ENCODE measurements at places on chromosomes 1 and 21. TPM values are rescaled to one million over a fixed set of nuclear protein-coding genes. Genes with fewer than 3 reads are reported as not detected.

- peak; percentile 66 for DNase-seq
Measured at GRCh38 chr1:100353071-100353801, 930 bp downstream of the CDC14A start.

GRCh38 chr21:14675774-14676530 lies 129.8 kb upstream of the SAMSN1 start:
- DNase-seq = no peak

- no peak for DNase-seq
Measured at GRCh38 chr1:25208092-25208491, 24.2 kb downstream of the SYF2 start.

GRCh38 chr1:210944252-210944651 lies 189.7 kb downstream of the KCNH1 start:
- DNase-seq = no peak

- peak; percentile 28 for DNase-seq
Measured at GRCh38 chr1:9033363-9033762, 7.1 kb upstream of the SLC2A7 start.

DNA sequence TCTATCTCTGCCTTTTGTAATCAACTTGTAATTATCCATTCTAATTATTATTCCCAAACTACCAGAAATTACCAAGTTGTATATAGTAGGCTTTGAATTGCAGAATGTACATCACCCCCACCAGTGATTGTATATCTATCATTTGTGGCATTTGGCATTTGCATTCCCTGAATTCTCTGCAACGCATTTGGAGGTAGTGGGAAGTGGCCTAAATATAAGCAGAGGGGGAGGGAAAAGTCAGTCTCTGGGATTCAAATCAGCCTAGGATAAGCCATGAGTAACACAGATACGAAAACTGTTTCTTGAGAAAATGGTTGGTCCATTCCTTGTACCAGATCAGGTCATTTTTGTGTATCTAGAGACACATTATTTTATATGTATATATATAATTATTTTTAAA lies 20.7 kb downstream of the DDX20 start:
- DNase-seq = no peak

DNA sequence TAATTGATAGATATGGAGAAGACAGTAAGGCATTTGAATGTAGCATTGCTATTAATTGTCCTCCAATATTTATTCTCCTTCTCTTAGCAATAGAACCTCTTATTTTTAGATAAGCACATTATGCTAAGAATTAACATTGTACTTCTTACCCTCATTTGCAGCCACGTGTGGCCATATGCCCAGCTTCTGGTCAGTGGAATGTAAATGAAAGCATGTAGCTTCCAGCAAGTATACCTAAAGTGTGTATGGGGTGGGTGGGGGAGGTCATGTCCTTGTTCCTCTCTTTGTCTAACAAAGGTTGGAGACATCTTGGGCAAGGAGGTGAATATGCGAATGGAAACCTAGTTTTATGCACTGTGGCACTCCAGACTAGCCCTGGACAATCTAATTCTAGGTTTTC lies 133.6 kb upstream of the HMCN1 start:
- DNase-seq = no peak

GRCh38 chr1:228420968-228421826 lies 4.5 kb upstream of the TRIM17 start:
- no peak for DNase-seq

GRCh38 chr1:1899967-1900327 lies 9.1 kb upstream of the GNB1 start:
- no peak for DNase-seq

DNA sequence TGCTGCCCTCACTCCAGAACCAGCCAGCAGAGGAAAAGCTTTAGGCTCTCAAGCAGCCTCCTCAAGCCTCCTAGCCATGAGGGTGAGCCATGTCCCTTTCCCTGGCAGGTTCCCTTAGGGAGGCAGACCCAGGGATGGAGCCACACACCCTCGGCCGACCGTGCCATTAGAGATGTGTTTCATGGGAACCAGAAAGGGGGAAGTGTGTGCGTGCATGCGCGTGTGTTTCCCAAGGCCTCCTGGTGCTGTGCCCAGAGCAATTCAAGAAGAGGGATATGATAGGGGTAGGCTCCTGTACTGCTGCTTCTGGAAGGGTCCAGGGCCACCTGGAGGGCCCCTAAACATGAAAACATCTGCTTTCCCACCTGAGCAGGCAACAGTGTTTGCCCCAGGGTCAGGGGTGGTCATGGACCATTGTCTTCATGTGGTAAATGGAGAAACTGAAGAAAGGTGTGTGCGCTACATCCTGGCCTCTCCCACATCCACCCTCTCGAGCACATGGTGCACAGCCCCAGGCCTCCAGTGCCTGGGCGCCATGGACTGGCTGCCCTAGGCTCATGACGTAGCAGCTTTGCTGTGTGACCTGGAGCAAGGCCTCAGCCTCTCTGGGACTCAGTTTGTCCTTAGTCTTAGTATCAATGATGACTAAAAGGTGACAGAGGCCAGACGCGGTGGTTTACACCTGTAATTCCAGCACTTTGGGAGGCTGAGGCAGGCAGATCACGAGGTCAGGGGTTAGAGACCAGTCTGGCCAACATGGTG lies 48.1 kb downstream of the SYF2 start:
- DNase-seq = no peak

PROK1 gene
- total RNA-seq = not detected
